ENCODE measurements at places on chromosomes 7 and 10.

GRCh38 chr7:19248681-19249080, 103.5 kb upstream of the FERD3L start:
- DNase-seq = no peak

DNA sequence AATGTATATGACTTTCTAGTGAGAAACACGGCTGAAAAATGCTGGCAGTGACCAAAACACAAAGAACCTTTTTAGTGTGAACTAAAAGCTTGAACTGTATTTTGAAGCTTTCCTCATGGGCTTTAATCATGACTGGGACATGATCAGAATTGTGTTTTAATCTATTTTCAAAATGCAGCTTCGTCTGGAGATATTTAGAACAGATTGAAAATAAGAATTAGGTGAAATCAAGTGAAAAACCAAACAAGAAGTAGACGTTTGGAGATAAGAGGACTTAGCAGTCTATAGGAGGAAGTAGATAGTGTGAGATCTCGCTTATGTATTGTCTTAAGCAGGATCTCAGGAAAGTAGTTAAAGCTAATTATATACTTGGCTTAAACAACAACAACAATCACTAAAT, 865.4 kb upstream of the MBL2 start:
- DNase-seq = no peak

DNA sequence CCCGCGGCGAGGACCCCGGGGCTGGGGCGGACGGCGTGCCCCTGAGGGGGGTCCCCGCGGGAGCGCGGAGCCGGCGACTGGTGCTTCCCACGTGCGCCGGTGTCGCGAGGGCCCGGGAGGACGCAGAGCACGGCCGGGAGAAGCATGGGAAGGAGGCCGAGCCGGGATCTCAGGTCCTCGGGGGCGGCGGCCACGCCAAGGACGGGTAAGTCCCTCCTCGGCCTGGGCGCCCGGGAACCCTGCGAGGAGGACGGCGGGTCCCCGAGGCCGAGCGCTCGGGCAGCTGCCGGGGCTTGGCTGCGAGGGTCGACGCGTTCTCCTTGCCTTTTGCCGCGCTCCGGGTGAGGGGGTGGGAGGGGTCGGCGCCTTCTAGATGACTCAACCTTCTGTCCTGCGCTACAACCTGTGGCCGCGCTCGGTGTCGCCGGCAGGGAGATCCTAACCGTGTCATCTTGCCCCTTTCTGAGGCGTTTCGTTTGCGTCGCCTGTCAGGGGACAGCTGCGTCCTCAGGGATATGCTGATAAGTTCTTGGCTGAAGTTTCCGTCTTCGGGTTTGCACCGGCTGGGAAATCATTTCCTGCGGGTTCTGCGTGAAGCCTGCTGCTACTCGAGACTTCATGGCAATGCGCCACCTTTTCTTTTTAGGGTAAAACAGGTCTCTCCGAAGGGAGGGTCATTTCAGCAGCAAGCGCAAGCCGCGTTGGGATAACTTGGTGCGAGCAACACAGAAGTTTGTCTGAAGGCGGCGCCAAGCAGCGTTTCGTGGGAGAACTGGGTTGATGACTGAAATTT, 529 bp downstream of the TASOR2 start:
- DNase-seq = peak; percentile 63

GRCh38 chr7:6202117-6202516, 70.3 kb downstream of the CYTH3 start:
- DNase-seq = no peak
